ENCODE measurements at places on chromosomes 3 and 15.

DNA sequence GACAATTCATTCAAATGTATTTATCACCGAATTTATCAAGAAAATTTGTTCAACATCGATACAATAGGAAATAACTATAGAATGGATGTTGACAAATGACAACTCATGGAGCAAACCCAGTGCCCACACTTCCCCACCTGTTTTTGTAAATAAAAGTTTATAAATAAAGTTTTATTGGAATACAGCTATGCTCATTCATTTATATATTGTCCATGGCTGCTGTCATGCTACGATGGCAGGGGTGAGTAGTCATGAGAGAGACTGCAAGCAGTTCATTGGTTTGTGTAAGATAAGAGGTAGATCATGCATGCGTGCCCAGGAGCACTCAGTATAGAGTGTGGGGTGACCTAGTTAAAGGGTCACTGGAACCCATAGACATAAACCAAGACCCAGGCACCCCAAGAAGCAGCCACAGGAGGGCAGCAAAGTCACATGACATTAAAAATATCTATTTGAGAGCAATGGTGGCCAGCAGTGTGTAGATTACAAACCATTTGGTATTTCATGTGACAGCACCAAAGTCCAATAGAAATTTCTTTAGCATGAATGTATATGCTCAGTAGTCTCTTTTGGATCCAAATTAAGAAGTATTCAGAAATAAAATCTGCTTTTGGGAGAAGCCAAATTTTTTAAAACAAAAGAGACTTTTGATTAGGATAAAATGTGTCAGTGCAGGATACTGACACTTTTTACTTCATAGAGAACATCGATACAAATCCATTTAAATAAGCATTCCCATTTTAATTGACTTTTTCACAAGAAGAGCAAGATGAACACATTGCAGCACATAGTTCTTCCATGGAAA lies 794.8 kb downstream of the MCTP2 start:
- peak; percentile 68 for DNase-seq

GRCh38 chr3:174397848-174398247 lies 461.3 kb upstream of the NAALADL2 start:
- peak; percentile 66 for DNase-seq

GRCh38 chr3:29440413-29441305 lies 159.8 kb downstream of the RBMS3 start:
- no peak for DNase-seq

DNA sequence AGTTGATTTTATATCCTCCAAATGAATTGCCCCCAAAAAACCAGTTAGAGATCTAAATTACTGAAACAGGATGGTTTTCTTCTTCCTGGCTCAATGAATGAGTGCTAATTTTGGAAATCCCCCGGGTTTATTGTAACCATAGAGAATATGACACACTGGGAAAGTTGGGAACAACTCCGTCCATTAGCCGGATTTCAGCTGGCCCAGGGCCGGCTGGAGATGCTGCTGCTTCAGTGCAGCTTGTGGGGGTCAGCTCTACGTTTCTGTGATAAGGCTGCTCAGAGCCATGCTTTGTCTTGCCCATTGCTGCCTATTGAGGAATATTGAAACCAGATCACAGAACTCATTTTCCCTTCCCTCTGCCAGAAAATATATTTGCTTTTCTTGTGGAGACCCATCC lies 20.3 kb downstream of the GYG1 start:
- no peak for DNase-seq

GRCh38 chr15:75713338-75713895 lies 769 bp upstream of the CSPG4 start:
- no peak for DNase-seq

DNA sequence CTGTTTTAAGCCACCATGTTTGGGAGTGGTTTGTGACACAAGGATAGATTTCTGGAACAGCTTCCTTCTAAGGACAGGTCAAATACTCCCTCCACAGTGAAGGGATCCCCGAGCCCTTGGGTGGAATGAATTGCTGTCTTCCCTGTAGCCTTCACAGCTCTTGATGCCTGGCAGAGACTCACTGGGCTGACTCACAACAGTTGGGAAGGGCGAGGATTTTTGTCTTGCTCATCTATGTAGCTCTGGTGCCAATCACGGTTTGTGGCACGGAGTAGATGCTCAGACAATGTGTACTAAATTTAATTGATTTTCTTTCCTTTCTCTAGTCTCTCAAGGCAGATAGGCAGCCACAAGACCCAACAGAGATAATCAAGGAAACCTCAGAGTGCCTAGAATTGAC lies 27.0 kb downstream of the CRYGS start:
- DNase-seq = no peak

- no peak for DNase-seq
These were observed 157.5 kb upstream of the SLC24A5 start for GRCh38 chr15:47963265-47963664.

DNA sequence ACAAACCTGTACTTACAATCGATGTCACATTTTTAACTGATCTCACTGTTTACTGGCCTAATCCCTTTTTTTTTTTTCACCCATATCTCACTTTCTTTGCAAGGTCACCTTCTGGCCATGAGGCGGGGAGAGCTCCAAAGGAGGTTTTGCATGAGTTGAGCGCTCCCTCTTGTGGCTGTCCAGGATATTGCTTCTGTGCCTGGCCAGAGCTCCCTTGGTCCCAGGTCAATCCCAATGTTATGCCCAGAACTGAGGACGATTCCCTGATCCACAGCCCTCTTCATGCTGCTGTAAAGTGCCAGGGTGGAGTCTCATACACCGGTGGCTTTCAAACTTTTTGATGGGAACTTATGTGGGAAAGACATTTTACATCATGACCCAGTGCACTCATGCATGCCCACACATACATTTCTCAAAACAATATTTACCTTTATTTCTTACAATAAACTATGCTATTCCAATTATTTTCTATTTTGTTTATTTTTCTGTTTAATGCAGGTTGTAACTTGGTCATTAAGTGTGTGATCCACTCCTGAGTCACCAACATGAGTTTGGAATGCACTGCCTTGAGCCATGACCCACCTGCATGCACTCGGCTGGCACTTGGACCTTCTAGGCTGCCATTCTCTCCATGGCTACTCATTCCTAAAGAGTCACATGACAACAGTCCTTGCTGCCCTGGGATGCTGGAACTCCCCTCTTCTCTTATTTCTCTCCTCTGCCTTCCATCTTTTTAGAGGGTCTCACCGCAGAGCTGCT lies 9.6 kb upstream of the SST start:
- DNase-seq = peak; percentile 76

GRCh38 chr15:72112116-72112515 lies 5.8 kb downstream of the MYO9A start:
- DNase-seq = no peak

DNA sequence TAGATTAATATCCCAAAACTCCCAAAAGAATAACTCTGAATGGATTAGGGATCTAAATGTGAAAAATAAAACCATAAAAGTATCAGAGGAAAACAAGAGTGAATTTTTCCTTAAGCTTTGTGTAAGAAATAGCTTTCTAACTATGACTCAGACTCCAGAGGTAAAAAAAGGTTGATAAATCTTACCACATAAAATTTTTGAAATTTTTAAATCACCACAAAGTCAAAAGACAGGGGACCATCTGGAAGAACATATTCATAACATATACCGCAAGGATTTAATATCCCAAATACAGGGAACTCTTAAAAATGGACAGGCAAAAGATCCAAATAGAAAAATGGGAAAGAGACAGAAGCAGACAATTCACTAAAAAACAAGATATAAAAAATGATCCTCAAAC lies 145.0 kb downstream of the ARNT2 start:
- no peak for DNase-seq

- DNase-seq = no peak
These were observed 194.3 kb upstream of the SGO1 start for GRCh38 chr3:20380295-20380694.

- no peak for DNase-seq
These were observed 16.2 kb upstream of the ABI3BP start for GRCh38 chr3:101009386-101009785.
